ENCODE measurements at places on chromosomes 13 and 19. TPM values are rescaled to one million over a fixed set of nuclear protein-coding genes. Genes with fewer than 3 reads are reported as not detected.

- no peaks in the 10 kb centered on the region for H3K4me1 ChIP-seq
- no peaks in the 10 kb centered on the region for H3K36me3 ChIP-seq
- DNase-seq = no peak
- H3K27me3 ChIP-seq = no peaks in the 10 kb centered on the region
- H3K27ac ChIP-seq = no peak overlapping the region
- no peak overlapping the region for H3K4me3 ChIP-seq
These were observed 44.4 kb upstream of the HMGB1 start for GRCh38 chr13:30510091-30510490.

DNA sequence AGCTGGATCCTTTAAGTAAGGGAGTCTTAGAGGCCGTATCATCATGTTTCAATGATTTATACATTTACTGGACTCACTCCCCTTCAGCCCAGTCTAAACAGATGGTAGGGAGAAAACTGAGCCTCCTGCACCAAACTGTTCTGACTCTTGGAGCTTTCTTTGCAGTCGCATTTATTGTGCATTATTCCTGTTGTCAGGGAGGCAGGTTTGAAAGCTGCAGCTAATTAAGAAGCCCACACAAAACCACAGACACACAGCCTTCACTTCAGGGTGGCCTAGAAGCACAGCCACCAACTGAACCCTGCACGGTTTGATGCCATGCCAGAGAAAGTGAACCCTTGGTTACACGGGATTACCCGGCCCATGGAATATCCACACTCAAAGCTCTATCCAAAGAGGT lies 911.0 kb downstream of the UQCRFS1 start:
- no peak overlapping the region for H3K27ac ChIP-seq
- H3K4me3 ChIP-seq = no peak overlapping the region
- no peak for DNase-seq
- H3K4me1 ChIP-seq = no peaks in the 10 kb centered on the region
- no peaks in the 10 kb centered on the region for H3K36me3 ChIP-seq
- H3K27me3 ChIP-seq = no peaks in the 10 kb centered on the region

DNA sequence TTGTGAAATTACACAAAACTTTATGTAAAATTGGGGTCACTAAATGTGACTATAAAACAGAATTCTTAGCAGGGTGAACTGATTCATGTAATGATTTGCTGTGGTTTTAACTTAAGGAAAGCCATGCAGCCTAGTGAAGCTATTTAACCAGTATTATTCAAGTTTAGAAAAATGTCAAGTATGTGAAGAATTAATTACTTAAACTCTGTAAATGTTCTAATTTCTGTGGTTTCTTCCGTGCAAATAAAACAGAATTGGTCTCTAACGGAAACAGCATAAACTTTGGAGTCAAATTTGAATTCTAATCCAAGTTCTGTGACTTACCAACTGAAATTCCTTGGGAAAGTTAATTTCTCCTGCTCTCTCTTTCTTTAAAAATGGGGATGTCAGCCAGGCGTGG lies 13.3 kb downstream of the CDC16 start:
- H3K27ac ChIP-seq = no peak overlapping the region
- no peaks in the 10 kb centered on the region for H3K4me1 ChIP-seq
- H3K4me3 ChIP-seq = no peak overlapping the region
- DNase-seq = no peak
- peaks cover 27% of the 10 kb centered on the region for H3K36me3 ChIP-seq
- H3K27me3 ChIP-seq = no peaks in the 10 kb centered on the region

DNA sequence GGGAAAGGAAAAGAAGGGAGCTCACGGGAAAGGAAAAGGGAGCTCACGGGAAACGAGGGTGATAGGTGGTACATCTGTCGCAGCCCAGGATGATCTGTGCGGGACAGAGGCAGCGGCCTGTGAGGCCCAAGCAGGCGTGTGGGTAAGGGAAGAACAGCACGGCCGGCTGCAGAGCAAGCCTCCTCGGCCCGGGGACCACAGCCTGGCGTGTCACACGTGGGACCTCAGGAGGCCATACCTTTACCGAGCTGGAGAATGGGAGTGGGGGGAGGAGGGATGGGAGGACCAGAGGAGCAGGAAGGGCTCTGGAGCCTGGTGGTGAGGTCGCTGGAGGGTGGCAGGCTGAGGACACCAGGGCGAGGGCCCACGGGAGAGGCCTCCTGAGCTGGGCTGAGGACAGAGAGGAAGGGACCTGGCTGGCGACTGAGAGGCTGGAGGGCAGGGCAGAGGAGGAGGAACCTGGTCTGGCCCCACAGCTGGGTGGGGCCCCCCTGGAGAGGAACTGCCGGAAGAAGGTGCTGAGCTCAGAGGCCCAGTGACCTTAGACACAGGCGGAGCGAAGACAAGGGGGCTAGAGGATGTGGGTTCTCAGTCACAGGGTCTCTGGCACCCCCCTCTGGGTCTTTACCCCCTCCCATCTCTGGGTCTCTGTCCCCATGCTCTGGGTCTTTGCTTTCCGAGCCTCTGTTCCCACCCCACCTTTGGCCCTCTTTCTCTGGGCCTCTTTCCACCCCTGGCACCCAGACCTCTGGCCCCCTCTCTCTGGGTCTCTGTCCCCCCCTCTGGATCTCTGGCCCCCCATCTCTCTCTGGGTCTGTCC lies 2.9 kb upstream of the FTL start:
- peak overlapping the region; percentile 87 for H3K4me3 ChIP-seq
- no peaks in the 10 kb centered on the region for H3K27me3 ChIP-seq
- H3K27ac ChIP-seq = peak overlapping the region; percentile 92
- H3K36me3 ChIP-seq = peaks cover 38% of the 10 kb centered on the region

DNA sequence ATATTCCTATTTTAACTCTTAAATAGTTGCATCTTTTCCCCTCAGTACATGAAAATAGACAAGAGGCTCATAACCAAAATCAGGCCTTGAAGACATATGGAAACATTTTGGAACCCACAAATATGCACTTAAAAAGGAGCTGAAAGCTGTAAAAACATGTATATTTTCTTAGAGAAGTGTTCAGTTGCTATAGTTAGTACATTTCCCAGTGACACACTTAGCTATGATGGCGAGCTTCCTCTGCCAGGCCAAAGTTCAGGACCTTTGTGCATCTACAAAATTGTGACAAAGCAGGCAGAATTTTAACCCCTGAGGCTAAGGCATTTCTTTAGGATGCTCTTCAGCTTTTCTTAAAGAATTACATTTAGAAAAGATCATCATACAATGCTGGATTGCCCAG lies 54.5 kb downstream of the RCBTB2 start:
- H3K4me3 ChIP-seq = no peak overlapping the region
- peaks cover 3% of the 10 kb centered on the region for H3K4me1 ChIP-seq
- DNase-seq = no peak
- peaks cover 63% of the 10 kb centered on the region for H3K36me3 ChIP-seq
- no peaks in the 10 kb centered on the region for H3K27me3 ChIP-seq

DNA sequence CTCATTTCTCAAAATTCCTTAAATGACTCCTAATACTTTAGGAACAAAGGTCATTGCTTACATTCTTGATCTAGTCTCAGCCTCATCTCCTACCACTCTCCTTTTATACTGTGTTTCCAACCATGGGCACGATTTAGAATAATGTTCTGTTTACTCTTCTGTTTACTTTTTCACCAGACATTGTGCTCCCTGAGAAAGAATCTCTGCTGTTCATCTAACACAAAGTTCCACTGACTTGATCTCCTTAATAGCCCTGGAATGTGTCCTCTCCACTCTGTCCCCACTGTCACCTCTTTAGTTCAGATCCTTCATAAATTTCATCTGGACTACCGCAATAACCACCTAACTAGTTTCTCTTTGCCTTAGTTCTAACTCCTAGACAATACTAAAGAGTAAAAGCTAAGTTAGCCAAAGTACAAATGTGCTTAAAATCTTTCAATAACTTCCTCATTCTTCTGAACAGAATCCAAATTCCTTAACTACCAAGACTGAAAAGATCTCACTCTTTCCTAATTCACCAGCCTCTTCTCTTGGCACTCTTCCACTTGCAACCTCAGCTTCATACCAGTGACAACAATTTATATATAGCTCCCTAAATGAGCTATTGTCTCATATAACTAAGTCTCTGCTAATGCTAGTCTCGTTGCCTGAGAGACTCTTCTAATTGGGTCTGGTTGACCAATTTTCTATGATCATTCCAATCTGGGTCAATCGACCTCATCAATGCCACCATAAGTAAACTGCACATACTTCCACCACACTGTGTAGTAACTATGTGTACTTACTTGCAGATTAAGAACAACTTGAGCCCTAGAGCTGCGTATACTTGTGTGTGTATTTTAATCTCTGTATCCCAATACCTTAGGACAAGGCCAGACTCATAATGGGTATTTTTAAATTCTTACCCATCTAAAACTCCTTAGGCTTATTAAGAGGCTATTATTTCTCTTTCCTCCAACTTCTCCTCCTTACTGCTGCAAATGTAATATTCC lies 179.9 kb downstream of the VWA8 start:
- H3K36me3 ChIP-seq = peaks cover 3% of the 10 kb centered on the region
- no peak for DNase-seq
- H3K4me1 ChIP-seq = no peaks in the 10 kb centered on the region
- H3K27me3 ChIP-seq = no peaks in the 10 kb centered on the region
- no peak overlapping the region for H3K4me3 ChIP-seq
- no peak overlapping the region for H3K27ac ChIP-seq

DNA sequence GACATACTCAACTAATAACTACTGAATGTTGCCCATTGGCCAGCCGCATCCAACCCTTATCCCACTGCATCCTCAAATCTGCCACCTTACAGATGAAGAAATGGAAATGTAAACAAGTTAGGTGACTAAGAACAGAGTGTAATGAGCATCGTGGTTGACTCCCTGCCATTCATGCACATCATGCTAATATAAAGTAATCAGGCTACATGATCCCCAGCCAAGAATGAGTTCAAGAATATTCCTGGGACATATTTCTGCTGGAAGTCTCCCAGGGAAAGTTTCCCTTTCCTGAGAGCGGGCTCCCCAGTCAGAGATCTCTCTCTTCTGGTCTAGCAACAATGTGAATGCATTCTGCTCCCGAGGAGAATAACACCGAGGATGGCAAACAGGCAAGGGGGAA lies 55.9 kb upstream of the SERP2 start:
- no peaks in the 10 kb centered on the region for H3K4me1 ChIP-seq
- no peak overlapping the region for H3K27ac ChIP-seq
- peaks cover under 1% of the 10 kb centered on the region for H3K36me3 ChIP-seq
- no peak for DNase-seq
- no peak overlapping the region for H3K4me3 ChIP-seq

- peaks cover 2% of the 10 kb centered on the region for H3K27me3 ChIP-seq
- DNase-seq = no peak
- H3K4me1 ChIP-seq = peaks cover 53% of the 10 kb centered on the region
- H3K4me3 ChIP-seq = no peak overlapping the region
These were observed 55.9 kb downstream of the SACS start for GRCh38 chr13:23377579-23377978.

- no peak overlapping the region for H3K27ac ChIP-seq
- no peaks in the 10 kb centered on the region for H3K27me3 ChIP-seq
- H3K36me3 ChIP-seq = no peaks in the 10 kb centered on the region
- no peak for DNase-seq
- H3K4me1 ChIP-seq = no peaks in the 10 kb centered on the region
These were observed 755.6 kb upstream of the MIR17HG start for GRCh38 chr13:90591927-90592268.

DNA sequence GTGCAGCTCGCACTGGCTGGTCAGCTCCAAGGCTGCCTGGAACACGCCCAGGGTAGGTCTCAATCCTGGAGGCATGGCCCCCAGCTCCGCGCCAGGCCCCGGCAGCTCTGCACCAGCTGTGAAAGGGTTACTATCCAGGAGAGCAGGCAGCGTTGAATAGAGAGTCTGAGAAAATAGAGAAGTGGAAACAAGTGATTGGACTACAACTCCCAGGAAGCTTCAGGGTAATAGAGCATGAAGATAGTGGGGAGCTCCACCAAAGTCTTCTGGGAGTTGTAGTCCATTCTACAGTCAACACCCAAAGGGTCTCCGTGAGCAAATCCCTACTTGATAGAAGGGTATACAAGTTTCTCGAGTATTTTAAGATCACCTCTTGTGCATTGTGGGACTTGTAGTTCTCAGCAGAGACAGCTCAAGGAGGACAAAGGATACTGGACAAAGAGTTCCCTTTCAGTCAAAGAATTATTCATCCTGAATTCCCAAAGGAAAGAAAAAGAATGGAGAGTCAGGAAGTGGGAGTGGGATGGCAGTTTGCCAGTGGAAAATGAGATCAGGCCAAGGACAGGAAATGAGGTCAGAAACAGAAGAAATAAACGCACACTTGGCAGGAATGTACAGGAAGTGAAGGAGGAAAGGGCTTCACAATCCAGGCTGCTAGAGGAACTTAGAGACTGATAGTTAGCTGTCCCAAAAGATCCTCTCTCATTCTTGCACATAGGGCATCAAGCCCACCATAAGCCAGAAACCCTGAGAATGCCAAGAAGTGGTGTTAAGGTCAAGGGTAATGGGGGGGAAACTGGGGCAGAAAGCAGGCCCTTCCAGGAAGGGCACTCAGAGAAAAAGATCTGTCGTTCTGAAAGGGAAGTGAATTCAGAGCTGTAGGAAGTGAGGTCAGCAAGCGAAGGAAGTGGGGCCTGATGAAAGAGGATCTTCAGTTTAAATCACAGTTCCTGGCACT lies 5.5 kb upstream of the MAMSTR start:
- H3K4me1 ChIP-seq = peaks cover 24% of the 10 kb centered on the region
- no peaks in the 10 kb centered on the region for H3K27me3 ChIP-seq
- peaks cover 22% of the 10 kb centered on the region for H3K36me3 ChIP-seq
- H3K4me3 ChIP-seq = peak overlapping the region; percentile 34
- DNase-seq = no peak
- H3K27ac ChIP-seq = peak overlapping the region; percentile 92

GRCh38 chr13:50701469-50701868 lies 142.0 kb downstream of the DLEU7 start:
- H3K4me3 ChIP-seq = no peak overlapping the region
- no peaks in the 10 kb centered on the region for H3K36me3 ChIP-seq
- H3K27ac ChIP-seq = no peak overlapping the region
- no peak for DNase-seq
- H3K27me3 ChIP-seq = peaks cover 3% of the 10 kb centered on the region
- H3K4me1 ChIP-seq = no peaks in the 10 kb centered on the region

DNA sequence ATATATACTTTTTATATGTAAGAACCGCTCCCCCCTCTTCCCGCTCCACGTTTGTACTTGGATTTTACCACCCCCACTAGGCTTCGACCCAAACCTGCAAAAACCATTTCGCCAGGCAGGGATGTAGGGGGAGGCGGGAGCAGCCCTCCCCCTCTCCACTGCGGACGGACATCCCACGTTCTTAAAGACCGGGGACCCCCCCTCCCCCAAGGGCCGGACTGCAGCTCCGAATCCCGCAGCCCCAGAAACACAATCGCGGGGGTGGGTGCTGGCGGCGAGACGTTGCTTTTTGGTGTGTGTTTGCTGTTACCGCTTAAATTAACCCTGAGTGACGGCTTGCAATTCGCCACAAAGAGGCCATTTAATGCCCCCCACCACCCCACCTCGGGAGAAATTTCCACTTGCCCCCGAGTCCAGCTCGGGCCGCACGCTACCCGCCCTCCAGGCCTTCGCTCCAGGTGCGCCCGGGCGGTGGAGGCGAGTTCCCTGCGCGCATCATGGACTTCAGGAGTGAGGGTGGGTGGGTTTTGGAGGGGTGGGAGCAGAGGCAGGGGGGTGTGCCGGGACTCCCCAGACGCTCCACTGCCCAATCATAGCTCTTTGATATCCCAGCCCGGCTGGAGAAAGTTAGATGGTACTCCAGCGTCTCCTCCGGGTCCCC lies 15.8 kb downstream of the NFIX start:
- peaks cover 3% of the 10 kb centered on the region for H3K36me3 ChIP-seq
- peaks cover 53% of the 10 kb centered on the region for H3K27me3 ChIP-seq
- no peak for DNase-seq
- peaks cover 19% of the 10 kb centered on the region for H3K4me1 ChIP-seq
- H3K27ac ChIP-seq = no peak overlapping the region
- no peak overlapping the region for H3K4me3 ChIP-seq

GRCh38 chr13:80048802-80049201 lies 292.1 kb downstream of the SPRY2 start:
- H3K36me3 ChIP-seq = no peaks in the 10 kb centered on the region
- peaks cover 8% of the 10 kb centered on the region for H3K4me1 ChIP-seq
- H3K4me3 ChIP-seq = no peak overlapping the region
- peaks cover 9% of the 10 kb centered on the region for H3K27me3 ChIP-seq
- no peak overlapping the region for H3K27ac ChIP-seq

ING1 gene
- total RNA-seq = 19.5 TPM

Measured in activated naive CD8-positive, alpha-beta T cell treated with anti-CD3 and anti-CD28 coated beads, Interleukin-2, amount 10 ng/mL, durations not matched to agents 7 days and 5 days (primary cell).